ENCODE measurements at places on chromosomes 2 and 18. TPM values are rescaled to one million over a fixed set of nuclear protein-coding genes. Genes with fewer than 3 reads are reported as not detected.

The TLX2 gene
- total RNA-seq = not detected

The REG1B gene
- total RNA-seq = 4.2 TPM

- DNase-seq = no peak
- no peaks in the 10 kb centered on the region for H3K27me3 ChIP-seq
- no peak overlapping the region for H3K27ac ChIP-seq
- H3K4me1 ChIP-seq = no peaks in the 10 kb centered on the region
Measured at GRCh38 chr2:197601726-197602125, 73.7 kb downstream of the RFTN2 start.

DNA sequence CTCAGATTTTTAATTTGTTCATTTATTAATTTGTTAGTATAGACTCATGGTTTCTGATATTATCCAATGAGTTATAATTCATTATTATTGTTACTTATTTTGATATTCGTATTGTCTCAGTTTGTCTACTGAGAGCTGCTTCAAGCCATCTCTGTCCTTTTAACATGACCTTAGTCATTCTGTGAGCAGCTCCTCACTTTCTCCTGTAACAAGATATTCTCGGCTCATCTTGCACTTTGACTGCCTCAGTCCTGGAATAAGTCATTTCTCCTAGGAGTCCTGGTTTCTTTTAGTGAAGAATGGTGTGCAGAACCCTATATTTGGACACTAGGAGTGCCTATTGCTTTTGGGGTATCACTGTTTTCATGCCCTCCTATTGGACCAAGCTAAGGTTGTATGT lies 13.2 kb downstream of the ASB1 start:
- H3K27me3 ChIP-seq = no peaks in the 10 kb centered on the region
- DNase-seq = no peak
- peaks cover 48% of the 10 kb centered on the region for H3K4me1 ChIP-seq
- peak overlapping the region; percentile 60 for H3K27ac ChIP-seq
- peak overlapping the region; percentile 34 for H3K4me3 ChIP-seq

- H3K4me3 ChIP-seq = no peak overlapping the region
- H3K27me3 ChIP-seq = no peaks in the 10 kb centered on the region
- peaks cover 9% of the 10 kb centered on the region for H3K4me1 ChIP-seq
- no peak for DNase-seq
- no peaks in the 10 kb centered on the region for H3K36me3 ChIP-seq
- H3K27ac ChIP-seq = no peak overlapping the region
Measured at GRCh38 chr2:101807242-101807641, 109.7 kb downstream of the MAP4K4 start.

GRCh38 chr2:71725836-71726235 lies 272.5 kb downstream of the DYSF start:
- H3K36me3 ChIP-seq = no peaks in the 10 kb centered on the region
- H3K4me1 ChIP-seq = no peaks in the 10 kb centered on the region

DNA sequence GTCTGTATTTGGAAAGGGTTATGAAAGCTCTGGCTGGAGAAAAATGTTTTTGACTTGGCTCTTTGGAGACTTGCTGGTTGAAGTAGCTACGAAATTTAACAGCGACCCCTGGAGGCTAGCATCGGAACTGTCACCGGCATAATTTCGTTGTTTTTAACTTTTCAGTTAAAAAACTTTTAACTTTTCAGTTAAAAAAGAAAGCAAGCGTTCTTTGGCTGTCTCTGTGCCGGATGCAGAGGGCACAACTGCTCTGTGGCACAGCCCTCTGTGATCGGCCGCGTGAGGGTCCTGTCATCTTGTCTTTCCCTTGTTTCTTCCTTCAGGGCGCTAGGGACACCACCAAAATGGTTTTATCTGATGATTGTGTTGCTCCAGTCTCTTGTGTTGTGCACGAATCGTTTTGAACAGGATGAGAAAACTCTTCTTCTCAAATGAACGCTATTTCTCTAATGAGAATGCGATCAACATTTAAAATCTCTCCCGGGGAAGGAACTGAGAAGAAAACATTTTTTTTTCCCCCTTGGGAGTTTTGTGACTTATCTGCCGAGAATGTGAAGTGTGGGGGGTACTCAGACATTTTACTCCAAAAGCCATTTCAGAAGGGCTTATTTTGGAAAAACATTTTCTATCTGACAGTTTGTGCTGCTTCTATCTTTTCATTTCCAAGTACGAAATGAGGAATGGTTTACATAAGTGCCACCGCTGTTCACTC lies 57.1 kb downstream of the ADCYAP1 start:
- H3K4me1 ChIP-seq = no peaks in the 10 kb centered on the region
- peak; percentile 32 for DNase-seq
- H3K4me3 ChIP-seq = peak overlapping the region; percentile 36
- H3K27me3 ChIP-seq = peaks cover 21% of the 10 kb centered on the region

GRCh38 chr2:76973610-76974009 lies 548.6 kb downstream of the LRRTM4 start:
- H3K4me1 ChIP-seq = no peaks in the 10 kb centered on the region
- H3K27me3 ChIP-seq = no peaks in the 10 kb centered on the region
- H3K36me3 ChIP-seq = no peaks in the 10 kb centered on the region
- no peak overlapping the region for H3K4me3 ChIP-seq

- no peaks in the 10 kb centered on the region for H3K4me1 ChIP-seq
- H3K27ac ChIP-seq = no peak overlapping the region
- no peak for DNase-seq
- peaks cover 29% of the 10 kb centered on the region for H3K27me3 ChIP-seq
Measured at GRCh38 chr2:136439064-136439676, 321.2 kb upstream of the CXCR4 start.

GRCh38 chr2:55361465-55362189 lies 58.0 kb downstream of the CCDC88A start:
- H3K4me1 ChIP-seq = no peaks in the 10 kb centered on the region
- H3K4me3 ChIP-seq = no peak overlapping the region
- no peak overlapping the region for H3K27ac ChIP-seq
- no peaks in the 10 kb centered on the region for H3K27me3 ChIP-seq
- no peaks in the 10 kb centered on the region for H3K36me3 ChIP-seq

DNA sequence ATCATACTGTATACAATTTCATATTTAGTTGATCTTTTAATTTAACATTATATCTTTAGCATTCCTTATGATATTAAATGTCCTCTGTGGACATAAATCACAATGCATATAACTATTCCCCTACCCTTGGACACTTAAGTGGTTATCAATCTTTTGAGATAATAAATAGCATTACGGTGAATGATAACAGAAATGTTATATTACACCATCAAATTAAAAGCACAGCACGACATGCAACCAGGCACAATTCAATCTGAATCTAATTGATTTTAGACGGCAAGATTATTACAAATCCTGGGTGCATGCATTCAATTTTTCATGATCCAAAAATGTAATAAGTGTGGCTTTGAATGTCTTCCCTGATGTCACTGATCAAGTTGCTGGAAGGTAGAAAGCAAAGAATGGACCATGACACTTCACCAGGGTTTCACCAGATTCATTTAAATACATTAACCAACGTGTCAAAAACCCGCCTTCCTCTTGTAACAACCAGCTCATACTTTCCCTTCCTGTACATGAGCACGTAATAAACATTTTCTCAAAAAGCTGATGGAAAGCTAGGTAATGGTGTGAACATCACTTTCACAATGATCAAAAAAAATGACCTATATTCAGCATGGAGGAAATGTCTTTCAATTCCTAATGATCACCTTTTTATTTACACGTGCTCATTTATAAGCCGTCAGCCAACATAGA lies 513.7 kb upstream of the ID2 start:
- H3K27ac ChIP-seq = no peak overlapping the region
- DNase-seq = no peak
- no peak overlapping the region for H3K4me3 ChIP-seq
- H3K4me1 ChIP-seq = no peaks in the 10 kb centered on the region
- H3K36me3 ChIP-seq = no peaks in the 10 kb centered on the region

- H3K27me3 ChIP-seq = no peaks in the 10 kb centered on the region
- no peak overlapping the region for H3K27ac ChIP-seq
- no peaks in the 10 kb centered on the region for H3K36me3 ChIP-seq
- DNase-seq = no peak
Measured at GRCh38 chr2:33577668-33578067, 21.4 kb downstream of the FAM98A start.

Data from HCT116 (cell line).